ENCODE measurements at places on chromosomes 2 and 18. TPM values are rescaled to one million over a fixed set of nuclear protein-coding genes. Genes with fewer than 3 reads are reported as not detected.

- DNase-seq, result no peak
Observed at GRCh38 chr2:25202275-25202674, 33.9 kb upstream of the POMC start.

DNA sequence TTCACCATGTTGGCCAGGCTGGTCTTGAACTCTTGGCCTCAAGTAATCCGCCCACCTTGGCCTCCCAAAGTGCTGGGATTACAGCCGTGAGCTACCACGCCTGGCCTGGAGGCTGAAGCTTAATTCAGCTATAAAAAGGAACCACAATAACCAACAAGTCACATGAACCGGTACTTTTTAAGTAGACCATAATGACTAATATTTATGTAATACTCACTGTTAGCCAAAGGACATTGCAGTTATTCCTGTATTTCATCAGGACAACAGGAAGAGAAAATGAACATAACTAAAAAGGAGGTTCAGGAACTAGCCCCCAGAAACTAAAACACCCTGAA, 49.0 kb upstream of the TMEM87B start:
- peak; percentile 75 for DNase-seq

- no peak for DNase-seq
Observed at GRCh38 chr2:98947554-98947953, 11.5 kb upstream of the CRACDL start.

- DNase-seq, result peak; percentile 92
Observed at GRCh38 chr18:44715245-44715644, 34.6 kb downstream of the SETBP1 start.

- no peak for DNase-seq
Observed at GRCh38 chr2:207437524-207438143, 92.1 kb upstream of the CREB1 start.

DNA sequence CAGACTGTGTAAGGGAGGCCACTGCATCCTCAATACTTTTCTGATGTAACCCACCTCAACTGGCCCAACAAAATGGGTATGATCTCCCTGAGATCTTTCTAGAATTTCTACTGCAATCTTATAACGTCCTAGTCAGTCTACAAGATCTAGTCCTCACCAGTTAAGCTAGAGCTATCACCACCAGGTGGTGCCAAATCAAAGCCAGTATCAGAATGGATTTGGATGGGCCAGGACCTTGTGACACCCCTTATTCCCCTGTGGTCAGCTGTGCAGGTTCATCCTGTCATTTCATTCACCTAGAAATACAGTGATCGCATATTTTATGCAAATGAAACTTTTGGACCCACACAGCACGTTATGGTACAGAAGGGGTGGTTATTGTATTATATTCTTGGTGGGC, 90.3 kb downstream of the OLA1 start:
- peak; percentile 57 for DNase-seq

- peak; percentile 97 for DNase-seq
Observed at GRCh38 chr2:64859312-64860212, 129.6 kb upstream of the SLC1A4 start.

The RAB6C gene
- not detected for total RNA-seq

The CLASP1 gene
- total RNA-seq, result 37.4 TPM

The REG1B gene
- not detected for total RNA-seq

The ABCG8 gene
- not detected for total RNA-seq

All from GM23248 (cell line).